Endothelial cell (in vitro differentiated cells): ENCODE measurements at places on chromosomes 2 and 18. TPM values are rescaled to one million over a fixed set of nuclear protein-coding genes. Genes with fewer than 3 reads are reported as not detected.

GRCh38 chr2:171214093-171214492 lies 53.4 kb upstream of the TLK1 start:
- no peak for DNase-seq

Gene CCBE1
- 1.2 TPM for total RNA-seq

DNA sequence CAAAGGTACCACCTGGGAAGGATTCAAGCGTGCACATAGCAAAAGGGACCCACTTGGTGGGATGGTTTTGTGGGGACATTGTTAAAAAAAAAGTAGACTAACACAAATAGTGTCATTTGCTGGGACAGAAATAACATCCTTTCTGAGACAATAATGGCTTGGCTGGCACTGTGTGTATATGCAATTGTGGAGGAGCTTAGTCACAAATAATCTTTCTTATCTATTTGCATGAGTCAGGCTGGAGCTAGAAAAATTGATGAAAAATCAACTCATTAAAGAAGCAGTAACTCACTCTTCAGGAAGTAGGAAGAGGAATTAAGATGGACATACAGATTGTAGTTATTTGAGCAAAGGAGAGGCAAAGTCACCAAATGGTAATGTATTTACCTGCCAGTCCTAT lies 29.5 kb upstream of the ITGB6 start:
- DNase-seq: no peak

DNA sequence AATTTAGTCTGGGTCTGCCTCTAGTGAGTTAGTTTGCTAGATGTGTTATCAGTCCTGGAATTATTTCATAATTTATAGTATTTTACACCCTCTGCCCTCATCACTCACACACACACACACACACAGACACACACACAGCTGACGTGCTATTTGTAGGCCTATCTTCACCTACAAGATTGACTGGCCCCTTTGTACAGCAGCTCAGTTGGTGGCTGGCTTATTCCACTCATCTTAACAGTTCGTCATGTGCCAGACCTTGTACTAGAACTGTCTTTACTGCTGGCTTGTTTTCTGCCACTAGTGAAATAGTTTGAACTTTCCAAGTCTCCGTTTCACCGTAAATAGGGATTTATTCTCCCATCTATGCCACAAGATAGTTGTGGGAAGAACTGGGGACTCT lies 21.3 kb downstream of the CENPO start:
- DNase-seq: no peak

GRCh38 chr2:18230668-18231067 lies 329.8 kb downstream of the RDH14 start:
- DNase-seq: no peak

- DNase-seq: no peak
These were observed 316.2 kb upstream of the FIGN start for GRCh38 chr2:164052006-164052405.

Gene SERPINB12
- total RNA-seq: not detected

Gene DHRS9
- not detected for total RNA-seq

DNA sequence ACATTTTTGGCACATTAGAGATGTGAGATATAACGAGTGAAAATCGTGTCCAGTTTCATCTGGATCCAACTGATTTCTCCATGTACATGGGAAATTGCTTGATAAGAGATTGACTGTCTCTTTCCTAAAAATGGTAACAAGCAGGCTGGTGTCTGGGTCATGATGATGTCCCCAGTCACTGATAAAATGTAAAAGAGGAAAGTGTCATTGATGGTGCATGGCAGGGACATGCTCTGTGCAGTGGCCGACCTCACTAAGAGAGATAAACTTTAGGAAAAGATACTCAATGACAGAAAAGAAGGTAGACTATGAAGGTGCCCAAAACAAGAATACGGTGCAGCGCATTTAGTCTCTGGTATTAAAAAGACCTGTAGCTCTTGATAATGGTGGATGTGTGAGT lies 1517.5 kb downstream of the RPIA start:
- DNase-seq: no peak

- no peak for DNase-seq
These were observed 1859.7 kb upstream of the CELF4 start for GRCh38 chr18:39425172-39425850.

GRCh38 chr2:1488181-1488671 lies 75.0 kb downstream of the TPO start:
- no peak for DNase-seq

Gene ACKR3
- 24.8 TPM for total RNA-seq

Gene STK16
- total RNA-seq: 29.5 TPM

- no peak for DNase-seq
These were observed 30.0 kb upstream of the MBP start for GRCh38 chr18:77162580-77162979.

Gene ANTXR1
- 7.5 TPM for total RNA-seq

Gene SIX3
- not detected for total RNA-seq

DNA sequence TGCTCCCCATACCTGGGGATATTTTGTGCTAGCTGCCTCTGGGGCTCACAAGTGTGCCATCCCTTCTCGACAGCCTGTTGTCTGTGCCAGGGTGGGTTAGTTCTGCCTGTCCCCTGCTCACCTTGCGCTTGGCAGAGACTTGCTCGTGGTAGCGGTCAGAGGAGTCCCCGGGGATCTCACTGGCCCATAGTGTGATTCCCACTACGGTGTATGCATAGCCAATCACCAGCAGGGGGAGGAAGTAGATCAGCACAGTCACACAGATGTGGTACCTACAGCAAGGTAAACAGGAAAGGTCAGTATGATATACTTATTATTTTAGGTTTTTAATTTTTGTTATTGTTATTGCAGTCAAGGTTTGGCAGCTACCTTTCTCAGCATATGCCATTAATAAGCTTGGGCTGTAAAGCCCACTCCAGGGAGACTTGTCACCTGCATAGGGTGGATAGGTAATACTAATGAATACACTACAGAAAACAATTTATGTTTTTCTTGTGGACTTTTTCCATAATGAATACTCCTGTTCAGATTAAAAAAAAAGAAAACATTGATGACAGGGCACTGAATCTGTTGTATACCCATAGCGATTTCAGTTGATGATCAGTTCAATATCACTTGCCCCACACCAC lies 95.2 kb downstream of the POLE4 start:
- peak; percentile 47 for DNase-seq

DNA sequence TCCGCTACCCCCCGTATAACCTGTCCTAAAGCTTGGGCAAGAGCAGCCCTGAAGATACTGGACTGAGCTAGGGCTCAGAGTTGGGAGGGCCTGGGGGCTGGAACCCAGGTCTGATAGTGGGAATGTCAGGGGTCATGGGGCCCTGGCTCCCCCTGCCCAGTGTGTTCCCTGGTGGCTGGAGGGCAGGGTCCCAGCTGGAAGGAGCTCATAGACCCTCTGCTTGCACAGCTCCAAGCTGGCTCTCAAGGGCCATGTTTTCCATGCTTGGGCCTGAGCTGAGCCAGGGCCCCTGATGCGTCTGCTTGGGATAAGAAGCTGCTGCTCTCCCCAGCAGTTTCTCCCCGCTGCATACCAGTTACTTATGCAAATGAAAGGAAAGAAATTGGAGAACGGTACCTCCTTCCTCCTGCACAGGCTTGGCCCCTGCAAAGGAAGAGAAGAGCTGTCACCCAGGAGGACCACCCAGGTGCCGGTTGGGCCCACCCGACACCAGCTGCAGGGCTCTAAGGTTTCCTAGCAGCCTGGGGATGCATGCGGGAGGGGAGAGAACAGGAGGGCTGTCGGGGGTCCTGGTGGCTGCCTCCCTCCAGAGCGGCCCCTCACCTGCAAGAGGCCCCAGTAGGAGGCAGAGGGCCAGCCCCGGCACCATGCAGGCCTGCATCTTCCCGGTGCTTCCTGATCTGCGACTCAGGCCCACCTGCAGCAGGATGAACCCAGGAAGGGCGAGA lies 628 bp downstream of the OTOS start:
- no peak for DNase-seq

DNA sequence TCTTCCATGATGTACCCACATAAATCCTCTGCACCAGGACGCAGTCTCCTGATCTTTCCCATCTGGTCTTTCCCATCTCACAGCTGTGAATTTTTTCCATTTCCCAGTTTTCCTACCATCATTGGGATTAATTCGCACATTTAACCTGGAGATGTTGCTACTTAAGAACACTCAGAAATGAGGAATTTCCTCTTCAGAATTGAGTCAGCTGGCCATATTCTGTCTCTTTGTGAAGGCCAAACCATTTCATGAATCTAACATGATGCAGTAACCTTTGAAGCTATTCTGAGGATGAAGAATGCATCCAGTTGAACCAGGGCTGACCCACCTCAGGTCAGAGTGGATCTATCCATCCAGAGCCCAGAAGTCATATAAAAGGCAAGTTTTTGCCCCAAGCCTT lies 326.8 kb downstream of the SETBP1 start:
- DNase-seq: no peak

- DNase-seq: no peak
These were observed 16.9 kb downstream of the ERCC3 start for GRCh38 chr2:127277028-127277427.

DNA sequence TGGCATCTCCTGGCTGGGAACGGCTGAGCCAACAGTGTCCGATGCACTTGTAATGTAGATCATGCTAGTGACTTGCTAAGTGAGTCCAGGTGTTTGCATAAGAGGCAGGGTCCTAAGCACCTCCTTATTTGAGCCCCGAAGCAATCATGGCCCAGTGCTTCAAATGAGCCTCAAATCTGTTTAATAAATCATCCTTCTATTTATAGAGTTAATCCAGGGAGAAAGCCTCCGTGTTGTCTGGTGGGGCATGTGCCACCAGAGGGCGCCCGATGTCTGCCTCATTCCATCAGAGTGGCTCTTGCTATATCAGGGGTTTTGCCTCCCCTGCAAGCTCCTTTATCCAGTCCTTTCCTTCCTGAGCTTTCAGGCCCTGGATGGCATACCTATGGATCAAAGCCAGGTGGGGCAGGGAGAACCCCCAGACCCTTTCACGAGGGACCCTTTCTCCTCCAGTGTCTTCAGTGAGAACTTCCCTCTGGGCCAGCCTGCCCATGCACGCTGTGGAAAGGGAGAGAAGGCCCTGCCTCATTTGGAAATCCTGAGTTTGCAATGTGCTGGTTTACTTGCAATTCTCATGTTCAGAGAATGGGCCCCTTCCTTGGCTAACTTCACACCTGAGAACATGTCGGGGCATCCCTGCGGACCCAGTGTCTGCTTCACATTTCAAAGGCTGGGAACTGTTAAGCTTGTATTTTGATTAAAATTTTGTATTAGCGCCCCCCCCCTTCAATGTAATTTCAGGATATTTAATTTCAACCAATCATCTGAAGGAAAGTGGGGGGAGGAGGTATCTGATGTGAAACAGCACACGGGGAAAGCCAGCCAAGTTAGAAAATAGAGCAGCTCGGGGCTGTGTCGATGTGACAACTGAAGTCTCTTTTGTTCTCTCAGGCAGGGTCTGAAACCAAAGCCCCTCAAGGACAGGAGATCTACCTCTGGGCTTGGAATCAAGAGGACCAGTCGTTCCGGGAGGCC lies 39.7 kb downstream of the RDH14 start:
- DNase-seq: peak; percentile 84

DNA sequence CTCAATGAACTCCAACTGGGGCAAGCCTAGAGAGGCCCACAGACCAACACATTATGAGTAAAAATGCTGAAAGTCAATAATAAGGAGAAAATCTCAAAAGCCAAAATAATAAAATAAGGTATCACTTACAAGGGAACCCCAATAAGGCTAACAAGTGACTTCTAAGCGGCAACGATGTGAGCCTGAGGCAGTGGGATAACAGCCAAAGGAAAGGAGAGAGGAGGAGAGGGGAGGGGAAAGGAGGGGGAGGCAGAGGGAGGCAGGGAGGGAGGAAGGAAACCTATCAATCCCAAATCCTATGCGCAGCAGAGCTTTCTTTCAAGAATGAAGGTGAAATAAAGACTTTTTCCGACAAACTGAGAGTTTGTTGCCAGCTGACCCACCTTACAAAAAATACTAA lies 6.0 kb upstream of the NFATC1 start:
- DNase-seq: no peak

GRCh38 chr18:7514796-7515440 lies 52.2 kb upstream of the PTPRM start:
- no peak for DNase-seq

DNA sequence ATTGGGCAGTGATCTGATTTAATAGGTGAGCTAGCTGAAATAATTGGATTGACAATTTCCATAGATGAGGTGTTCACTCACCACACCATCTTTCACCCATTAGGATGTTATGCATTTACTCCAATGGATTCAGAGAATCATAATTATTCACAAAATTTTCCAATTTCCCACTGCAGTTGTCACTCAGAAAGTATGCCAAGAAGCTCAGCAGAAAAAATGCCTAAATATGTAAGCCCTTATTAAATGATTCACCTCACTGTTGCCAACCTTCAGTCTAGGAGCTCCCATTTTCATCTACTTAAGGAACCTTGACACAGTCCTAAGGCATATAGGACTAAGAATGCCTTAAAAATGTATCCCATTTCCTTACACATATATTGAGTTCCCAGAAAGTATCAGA lies 94.3 kb downstream of the MBD2 start:
- no peak for DNase-seq

Gene NTSR2
- not detected for total RNA-seq

Gene CIAO1
- 63.7 TPM for total RNA-seq

DNA sequence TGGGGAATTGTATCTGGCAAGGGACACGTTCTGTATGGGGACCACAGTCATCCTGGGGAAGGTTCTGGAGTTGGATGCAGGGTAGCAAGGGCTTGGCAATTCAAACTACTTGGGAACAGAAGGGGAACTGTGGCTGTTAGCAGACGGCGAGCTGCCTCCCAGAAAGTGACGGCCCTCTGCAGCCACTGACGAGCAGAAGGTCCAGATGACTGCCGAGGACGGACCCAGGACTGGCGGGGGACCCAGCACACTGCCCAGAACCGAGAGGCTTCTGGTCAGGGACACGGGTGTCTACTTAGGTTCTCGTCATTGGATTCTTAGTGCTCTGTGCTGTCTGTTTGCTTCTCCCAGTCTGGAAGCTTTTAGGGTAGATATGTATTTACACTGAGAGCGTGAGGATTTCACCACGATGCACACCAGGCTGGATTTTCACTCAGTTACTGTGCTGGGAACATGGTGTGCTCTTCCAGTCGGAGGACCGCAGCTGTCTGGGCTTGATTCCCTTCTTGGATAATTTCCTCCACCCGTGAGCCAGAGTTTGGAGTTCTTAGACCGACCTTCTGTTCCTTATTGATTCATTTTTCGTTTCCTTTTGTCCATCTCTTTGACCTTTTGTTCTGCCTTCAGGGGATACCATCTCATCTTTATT lies 13.4 kb downstream of the GPR35 start:
- DNase-seq: no peak

- no peak for DNase-seq
These were observed 141.1 kb downstream of the RBMS1 start for GRCh38 chr2:160352500-160352899.

GRCh38 chr2:96957244-96957643 lies 29.1 kb downstream of the FAM178B start:
- DNase-seq: no peak

Gene BIN1
- total RNA-seq: 182 TPM

- DNase-seq: no peak
These were observed 161.1 kb upstream of the PKDCC start for GRCh38 chr2:41886757-41887156.

Gene FKBP1B
- total RNA-seq: 31.1 TPM

GRCh38 chr2:223048519-223048918 lies 3.5 kb upstream of the KCNE4 start:
- DNase-seq: no peak

Gene C2orf72
- 5.4 TPM for total RNA-seq

- no peak for DNase-seq
These were observed 97.2 kb upstream of the SCN7A start for GRCh38 chr2:166591226-166591625.

Gene CHMP1B
- 38.5 TPM for total RNA-seq

Gene LOXHD1
- 0.23 TPM for total RNA-seq
